NCI-H2081 treated with DMSO at 0.1 percent for 48 hours (cell line): ENCODE measurements at places on chromosomes 12 and 14.

DNA sequence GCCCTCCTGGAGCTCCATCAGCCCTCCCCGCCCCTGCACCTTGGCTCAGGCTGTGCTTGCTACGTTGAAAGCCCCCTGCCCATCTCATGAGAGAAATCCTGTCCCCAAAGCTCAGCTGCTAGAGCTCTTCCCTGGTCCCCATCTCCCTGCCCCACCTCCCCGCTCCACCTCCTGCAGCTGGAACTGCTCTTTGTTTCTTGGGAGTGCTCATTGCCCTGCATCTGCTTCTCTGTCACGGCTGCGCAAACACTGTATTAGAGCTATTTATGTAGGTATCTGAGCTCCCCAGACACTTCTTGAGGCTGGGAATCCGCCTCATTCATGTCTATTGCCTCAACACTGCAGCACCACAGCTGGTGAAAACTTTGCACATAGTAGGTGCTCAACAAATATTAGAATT is 32.8 kb upstream of the PRIMA1 start:
- no peak for DNase-seq

GRCh38 chr12:109606320-109607028 is 32.9 kb downstream of the MVK start:
- DNase-seq, result peak; percentile 36

GRCh38 chr14:21860172-21860571 is 186.6 kb upstream of the OR4E1 start:
- DNase-seq, result no peak

- DNase-seq, result no peak
These were observed 1973.0 kb upstream of the FLRT2 start for GRCh38 chr14:83556746-83557453.

GRCh38 chr14:105894978-105895881 is 368.8 kb downstream of the TMEM121 start:
- no peak for DNase-seq

GRCh38 chr12:20154052-20154451 is 214.3 kb upstream of the PDE3A start:
- no peak for DNase-seq

- DNase-seq, result no peak
These were observed 26.2 kb downstream of the NID2 start for GRCh38 chr14:52042371-52043289.

GRCh38 chr12:70754330-70754741 is 117.1 kb upstream of the PTPRB start:
- no peak for DNase-seq

DNA sequence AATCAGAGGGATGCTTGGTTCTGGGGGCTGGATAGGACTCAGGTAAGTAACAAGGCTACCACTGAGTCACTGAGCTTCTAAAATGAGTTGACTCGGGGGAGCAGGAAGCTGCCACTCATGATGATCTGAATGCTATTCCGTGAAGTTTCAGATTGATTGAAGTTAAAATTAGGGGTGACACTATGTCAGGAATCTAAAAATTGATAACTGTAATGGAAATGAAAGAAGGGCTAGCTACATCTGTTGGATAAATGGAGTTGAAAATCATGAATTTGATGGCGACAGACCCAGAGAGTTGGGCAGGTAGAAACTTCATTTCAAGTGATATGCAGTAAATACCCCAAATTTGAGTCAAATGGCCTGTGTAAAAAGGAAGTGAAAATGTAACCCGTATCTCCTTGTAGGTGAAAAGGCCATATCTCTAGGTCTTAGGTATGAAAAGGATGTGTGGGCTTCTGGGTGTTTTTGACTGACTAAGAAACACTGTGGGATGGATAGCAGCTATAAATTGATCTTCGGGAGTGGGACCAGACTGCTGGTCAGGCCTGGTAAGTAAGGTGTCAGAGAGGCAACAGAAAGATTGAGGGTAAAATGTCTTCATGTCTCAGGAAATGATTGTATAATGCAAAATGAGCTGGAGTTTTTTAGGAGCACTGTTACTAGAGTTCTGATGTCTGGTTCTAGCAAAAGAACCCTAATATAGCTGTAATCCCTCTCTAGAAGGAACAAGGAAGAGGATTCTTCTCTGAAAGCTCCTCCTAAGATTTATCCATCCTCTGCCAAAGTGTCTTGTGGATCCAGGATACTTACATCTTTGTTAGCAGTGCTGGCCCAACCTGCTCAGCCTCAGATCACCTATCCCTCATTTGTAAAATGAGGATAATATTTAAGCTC is 57.3 kb downstream of the DAD1 start:
- no peak for DNase-seq

DNA sequence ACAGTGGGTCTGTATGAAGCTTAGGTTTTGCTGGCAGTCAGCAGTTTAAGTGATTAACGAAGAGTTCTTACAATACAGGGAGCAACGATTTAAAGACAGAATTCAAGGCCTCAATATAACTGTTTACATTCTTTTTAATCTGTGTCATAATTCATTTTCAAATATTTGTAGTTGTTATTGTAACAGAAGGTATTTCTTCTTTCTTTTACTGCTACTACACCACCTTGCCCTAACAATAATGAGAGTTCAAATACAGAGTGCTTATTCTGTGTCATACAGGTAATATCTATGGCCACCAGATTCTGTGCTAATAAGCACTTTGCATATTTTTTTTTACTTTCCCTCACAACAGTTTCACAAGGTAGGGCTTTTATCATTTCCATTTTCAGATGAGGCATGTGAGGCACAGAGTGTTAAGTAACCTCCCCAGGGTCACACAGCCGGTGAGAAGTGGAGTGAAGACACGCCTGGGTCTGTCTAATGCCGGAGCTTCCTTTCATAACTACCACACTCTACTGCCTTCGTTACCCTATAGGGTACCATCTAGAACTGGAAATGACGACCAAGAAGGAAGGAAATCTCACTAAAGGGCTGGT is 81.9 kb downstream of the PELI2 start:
- no peak for DNase-seq

DNA sequence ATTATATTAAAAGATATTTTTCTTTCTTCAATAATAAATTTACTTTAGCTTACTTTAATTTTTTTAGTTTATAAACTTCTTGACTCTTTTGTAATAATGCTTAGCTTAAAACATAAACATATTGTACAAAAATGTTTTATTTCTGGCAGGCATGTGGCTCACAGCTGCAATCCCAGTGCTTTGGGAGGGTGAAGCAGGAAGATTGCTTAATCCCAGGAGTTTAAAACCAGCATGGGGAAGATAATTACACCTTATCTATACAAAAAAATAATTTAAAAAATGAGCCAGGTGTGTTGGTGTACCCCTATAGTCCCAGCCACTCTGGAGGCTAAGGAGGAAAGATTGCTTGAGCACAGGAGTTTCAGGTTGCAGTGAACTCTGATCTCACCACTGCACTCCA is 120.7 kb downstream of the GPHN start:
- no peak for DNase-seq

DNA sequence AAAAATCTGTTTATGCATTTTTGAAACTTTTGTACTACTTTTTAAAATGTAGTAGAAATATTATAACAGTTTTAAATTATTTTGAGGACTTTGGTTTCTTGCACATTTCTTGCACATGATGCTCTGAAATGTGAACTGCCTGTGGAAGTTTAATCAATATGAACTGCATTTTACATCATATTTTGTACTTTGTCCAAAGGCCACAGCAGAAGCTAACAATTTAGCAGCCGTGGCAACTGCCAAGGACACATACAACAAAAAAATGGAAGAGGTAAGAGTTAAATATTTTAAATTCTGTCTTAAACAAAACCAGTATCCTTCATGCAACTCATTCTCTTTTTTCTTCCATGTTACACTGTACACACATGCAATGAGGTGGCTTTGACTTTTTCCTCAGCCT is 45.1 kb downstream of the SAV1 start:
- DNase-seq, result no peak

- no peak for DNase-seq
These were observed 118.5 kb upstream of the FRMD6 start for GRCh38 chr14:51533160-51533559.

- DNase-seq, result no peak
These were observed 495.7 kb downstream of the GALC start for GRCh38 chr14:87497301-87497700.

DNA sequence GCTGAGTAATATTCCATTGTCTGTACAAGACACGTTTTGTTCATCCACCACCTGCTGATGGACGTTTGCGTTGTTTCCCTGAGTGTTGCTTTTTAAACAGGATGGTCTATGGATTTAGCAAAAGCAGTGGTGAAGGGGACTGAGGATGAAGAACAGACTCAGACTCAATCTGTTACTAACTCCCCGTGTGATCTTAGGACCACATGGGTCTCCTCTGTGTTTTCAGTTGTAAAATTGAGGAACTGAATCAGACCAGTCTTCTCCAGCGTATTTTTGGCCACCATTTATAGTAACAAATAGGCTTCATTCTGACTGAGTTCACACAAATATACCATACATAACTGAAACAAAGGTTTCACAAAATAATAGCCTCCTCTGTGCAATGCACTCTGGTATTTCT is 85.6 kb downstream of the FOXN3 start:
- no peak for DNase-seq

- DNase-seq, result no peak
These were observed 34.4 kb downstream of the PPTC7 start for GRCh38 chr12:110548678-110549077.

GRCh38 chr14:99518441-99519346 is 37.5 kb downstream of the CCNK start:
- peak; percentile 31 for DNase-seq

DNA sequence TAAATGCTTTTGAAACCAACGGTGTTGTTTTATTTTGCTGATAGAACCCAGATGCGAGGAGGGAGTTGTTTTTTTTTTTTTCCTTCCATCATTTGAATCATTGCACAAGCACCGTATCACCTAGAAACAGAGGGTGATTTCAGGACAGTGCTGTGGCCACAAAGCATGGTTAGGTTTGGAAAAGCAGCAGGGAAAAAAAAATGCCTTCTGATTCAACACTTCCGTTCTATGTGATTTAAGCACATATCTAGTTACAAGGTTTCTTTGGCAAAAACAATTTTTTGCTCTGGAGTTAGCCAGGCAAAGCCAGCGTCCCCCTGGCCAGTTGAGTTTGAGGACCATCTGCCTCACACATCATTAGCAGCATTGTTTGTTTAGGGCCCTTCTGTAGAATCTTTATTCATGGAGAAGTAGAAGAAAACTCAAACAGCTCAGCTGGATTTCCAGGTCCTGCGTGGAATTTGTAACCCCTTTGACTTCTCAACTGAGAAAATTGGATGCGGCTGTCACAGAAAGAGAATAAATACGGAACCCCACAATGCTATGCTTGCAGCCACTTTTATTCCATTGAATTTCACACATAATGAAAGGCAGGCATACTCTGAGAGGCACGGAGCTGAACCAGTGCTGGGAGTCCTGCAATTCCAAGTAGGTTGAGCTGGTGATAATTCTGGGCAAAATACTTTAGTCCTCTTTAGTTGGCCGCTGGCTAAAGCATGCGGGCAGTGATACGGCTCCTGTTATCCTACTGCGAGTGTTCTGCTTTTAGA is 17.0 kb upstream of the WNT5B start:
- DNase-seq, result no peak

DNA sequence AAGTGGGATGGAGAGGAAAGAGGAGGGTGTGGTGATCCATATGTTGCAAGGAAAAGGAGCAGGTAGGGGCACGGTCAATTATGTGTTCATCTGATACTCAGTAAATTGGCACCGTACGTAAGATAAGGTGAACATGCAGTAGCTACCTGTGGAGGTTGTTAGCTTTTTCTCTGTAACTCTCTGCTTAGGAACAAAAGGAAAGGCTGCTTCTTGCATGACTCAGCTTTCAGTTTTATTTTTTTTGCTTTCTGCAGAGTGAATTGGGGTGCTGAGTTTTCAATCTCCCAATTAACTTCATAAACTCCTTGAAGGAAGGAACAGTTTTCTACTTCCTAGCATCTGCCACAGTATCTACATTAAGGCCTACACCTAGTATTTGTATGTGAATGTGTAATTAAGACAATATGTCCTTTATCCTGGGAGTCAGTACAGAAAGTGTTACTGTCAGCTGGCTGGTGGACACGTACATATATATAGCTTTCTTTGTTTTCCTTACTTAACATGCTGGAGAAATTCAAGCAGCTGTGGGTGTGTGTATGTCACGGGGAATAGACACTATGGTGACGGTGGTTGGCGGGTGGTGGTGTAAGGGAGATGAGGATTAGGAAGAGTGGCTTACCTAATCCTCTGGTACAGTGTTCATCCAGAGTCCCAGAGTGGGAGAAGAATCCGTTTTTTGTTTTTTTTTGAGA is 40.1 kb upstream of the WNK1 start:
- no peak for DNase-seq

- no peak for DNase-seq
These were observed 30.7 kb downstream of the CRADD start for GRCh38 chr12:93707836-93708235.

DNA sequence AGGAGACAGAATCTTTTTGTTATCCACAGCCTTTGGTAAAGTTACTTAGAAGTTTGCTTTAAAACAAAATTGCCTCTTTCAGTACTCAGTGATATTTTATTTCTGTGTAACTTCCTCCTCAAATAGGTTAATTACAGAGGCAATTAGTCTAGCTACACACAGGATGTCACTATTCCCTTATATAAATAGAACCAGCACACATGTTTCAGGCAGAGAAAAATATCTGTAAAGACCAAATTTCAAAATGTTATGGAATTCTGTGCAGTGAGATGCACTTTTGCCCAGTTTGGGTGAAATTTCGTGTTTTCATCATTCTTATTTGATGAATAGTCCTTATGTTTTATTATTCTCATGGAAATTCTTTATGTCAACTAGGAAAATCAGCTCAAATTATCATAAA is 410.6 kb upstream of the SOX5 start:
- DNase-seq, result no peak

DNA sequence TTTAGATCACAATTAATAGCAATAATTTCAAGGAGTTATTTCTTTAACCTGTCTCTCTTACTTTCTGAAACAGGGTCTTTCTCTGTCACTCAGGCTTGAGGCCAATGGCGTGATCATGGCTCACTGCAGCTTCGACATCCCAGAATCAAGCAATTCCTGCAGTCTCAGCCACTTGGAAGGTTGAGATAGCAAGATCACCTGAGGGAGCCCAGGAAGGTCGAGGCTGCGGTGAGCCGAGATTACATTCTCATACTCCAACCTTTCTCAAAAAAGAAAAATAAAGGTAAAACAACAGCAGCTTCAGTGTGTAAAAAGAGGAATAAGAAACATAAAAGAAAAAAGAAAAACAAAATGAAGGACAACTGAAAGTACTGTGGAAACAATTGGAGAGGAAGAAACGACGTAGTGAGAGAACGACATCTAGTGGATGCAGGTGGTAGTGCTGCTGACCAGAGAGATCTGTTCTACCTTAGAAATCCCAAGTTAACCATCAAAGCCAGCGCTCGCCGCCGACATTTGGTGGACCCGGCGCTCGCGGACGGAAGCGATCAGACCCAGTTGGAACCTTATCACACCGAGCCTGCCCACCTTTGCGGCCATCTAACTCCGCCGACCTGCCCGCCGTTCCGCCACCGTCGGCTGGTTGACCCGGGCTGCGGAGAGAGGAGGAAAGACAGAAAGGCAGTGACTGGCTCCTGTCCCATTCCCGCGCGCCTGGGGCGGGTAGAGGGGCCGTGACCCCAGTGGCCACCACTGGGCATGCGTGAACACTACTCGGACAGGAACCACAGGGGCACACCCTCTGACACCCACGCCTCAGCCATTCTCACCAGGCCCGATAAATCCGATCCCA is 196.1 kb downstream of the ALG10 start:
- DNase-seq, result no peak

- no peak for DNase-seq
These were observed 13.5 kb downstream of the NFATC4 start for GRCh38 chr14:24381363-24382063.

- DNase-seq, result no peak
These were observed 1.1 kb downstream of the ATP5F1B start for GRCh38 chr12:56644654-56645053.
